ENCODE measurements at places on chromosomes 6 and 20.
A peak's percentile ranks its signal among the peaks of the same experiment; 100 is the strongest.

- no peak for DNase-seq
Measured at GRCh38 chr6:118908441-118908840, 14.5 kb downstream of the ASF1A start.

DNA sequence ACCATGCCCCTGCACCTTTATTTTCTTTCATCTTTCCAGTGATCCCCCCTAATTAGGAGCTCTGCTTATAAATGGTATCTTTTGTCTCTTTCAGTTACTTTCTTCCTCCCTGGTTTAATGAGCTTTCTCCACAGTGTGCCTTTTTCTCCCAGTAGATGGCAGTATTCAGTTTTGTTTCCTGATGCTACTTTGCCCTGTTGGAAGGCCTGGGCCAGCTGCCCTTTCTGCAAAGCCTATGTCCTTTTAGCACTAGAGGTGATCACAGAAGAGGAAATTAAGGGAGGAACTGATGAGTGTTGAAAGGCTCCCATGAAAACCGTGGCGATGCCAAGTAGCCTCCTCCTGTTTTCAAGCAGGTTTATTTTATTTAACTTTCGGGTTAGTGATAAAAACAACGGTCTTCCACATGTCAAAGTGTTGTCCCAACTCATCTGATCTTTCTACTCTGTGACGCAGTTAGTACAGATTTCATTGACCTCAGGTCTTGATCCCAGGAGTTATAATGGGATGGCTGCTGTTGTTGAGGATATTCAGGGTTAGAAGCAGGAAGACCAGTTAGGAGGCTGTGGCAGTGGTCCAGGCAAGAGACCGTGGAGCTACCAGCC lies 184.2 kb upstream of the BMP2 start:
- no peak for DNase-seq

DNA sequence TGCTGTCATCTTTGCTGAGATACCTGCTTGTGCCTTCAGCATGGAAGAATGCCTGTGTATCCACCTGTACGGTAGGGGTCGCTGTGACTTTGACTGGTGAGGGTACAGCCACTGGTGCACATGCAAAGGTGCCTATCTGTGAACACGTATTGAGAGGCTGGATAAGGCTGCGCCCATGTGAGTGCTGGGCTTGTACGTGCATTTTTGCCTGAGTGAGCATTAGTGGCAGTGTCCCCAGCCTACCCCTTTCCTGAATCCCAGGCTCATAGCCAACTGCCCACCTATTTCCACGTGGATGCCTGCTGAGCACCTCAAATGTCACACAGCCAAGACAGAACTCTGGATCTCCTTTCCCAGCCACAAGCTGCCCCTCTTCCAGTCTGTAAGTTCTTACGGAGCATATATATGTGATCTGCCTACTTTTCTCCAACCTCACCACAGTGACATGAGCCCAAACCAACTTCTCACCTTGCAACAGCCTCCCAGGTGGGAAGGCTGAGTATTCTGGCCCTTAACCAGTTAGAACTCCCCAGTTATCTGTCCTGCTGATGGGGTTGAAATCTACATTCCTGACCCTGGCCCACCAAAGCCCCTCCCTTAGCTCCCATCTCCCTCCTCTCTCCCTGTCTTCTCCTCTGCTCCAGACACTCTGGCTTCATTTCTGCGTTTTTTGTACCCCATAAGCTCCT lies 1.1 kb upstream of the SLC2A10 start:
- no peak for DNase-seq

- no peak for DNase-seq
Measured at GRCh38 chr6:34544776-34545471, 11.2 kb downstream of the SPDEF start.

DNA sequence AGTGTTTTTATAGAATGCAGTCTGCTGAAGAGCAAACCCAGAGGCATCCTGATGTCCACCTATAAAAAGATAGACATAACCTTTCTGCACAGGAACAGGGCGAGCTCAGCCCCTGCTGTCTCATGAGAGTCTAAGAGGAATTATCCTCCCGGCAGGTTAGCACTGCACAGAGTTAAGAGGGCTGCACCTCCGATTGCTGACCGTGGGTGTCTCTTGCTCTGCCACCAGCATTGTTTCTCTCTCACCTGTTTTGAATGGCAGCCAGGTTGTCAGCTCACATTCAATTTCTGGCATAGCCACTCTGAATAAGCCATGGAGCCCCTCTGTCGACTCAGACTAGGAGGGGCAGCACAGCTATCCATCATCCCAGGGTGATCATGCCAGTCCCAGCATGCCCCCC lies 211.2 kb downstream of the PHACTR1 start:
- no peak for DNase-seq

GRCh38 chr20:38872491-38873049 lies 53.6 kb upstream of the FAM83D start:
- no peak for DNase-seq

GRCh38 chr20:36435592-36436541 lies 105.5 kb upstream of the MYL9 start:
- DNase-seq = peak; percentile 54

DNA sequence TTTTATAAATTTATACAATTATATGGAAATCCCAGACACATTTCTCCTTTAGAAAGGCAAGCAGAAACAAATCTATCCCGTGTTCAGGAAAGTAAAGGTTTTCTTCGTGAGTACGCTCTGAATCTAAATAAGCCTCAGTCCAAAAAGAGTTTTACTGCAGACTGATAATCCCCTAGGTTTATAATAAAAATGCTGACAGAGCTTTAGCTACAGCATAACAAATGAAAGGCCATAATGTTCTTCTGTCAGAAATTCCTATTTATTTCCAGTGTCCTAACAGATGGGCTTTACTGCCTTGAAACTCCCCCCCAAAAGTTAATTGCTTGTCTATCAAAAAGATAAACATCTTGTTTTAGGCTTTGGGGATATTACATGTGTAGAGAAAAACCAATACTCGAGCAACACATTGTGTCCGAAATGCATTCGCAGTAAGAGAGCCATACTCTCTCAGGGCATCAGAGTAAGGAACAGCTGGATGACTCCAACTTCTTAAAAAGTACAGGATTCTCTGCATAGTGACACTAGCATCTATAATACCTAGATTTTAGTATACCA lies 109.0 kb downstream of the PRKN start:
- no peak for DNase-seq

DNA sequence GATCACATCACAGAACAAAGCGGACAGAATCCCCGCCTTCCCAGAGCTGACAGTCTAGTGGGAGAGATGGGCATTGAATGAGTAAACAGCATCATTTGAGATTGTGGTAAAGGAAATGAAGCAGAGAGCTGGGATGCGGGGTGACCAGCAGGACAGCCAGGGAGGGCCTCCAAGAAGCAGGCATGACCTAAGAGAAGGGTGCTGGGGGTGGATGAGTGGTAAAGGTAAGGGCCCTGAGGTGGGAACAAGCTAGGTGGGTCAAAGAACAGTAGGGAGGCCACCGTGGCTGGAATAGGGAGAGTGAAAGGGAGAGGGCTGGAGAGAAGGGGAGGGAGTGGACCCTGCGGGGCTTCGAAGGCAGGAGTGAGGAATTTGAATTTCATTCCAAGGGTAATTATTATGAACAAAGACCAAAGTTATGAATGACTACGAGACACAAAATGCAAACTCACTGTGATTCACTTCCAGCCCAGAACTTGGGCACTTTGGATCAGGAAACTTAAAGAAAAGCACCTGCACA lies 61.4 kb downstream of the CEBPB start:
- no peak for DNase-seq

DNA sequence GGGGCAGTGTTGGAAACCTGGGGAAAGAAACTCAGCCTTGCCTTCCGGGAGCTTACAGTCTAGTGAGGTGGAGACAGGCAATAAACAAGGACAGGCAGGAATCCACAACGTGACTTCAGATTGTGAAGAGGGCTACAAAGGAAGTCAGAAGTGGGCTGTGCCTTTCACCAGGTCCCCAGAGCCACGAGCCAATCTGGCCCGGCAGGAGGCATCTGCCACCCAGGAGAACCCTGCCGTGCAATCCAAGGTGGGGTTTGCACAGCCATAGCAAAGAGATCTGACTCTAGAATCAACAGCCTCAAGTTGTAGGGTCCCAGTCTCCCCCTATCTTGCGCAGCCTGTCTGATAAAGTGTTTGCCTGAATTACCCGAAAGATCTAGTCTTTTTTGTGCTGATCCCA lies 5.5 kb downstream of the SLC32A1 start:
- no peak for DNase-seq

DNA sequence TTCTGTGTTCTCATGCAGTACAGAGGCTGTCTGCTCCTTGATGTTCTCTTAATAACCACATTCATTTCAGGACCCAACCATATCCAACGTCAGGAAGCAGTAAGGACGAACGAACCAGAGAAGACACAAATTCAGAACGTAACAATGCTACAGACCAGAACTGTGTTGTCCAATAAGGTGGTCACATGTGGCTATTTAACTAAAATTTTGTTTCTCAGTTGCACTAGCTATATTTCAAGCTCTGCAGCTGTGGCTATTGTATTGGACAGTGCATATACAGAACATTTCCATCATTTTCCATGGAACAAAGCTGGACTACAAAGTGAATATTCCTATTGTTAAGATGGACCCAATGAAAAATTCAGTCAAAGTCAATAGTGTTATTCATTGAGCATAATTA lies 27.0 kb downstream of the MAP7 start:
- no peak for DNase-seq

DNA sequence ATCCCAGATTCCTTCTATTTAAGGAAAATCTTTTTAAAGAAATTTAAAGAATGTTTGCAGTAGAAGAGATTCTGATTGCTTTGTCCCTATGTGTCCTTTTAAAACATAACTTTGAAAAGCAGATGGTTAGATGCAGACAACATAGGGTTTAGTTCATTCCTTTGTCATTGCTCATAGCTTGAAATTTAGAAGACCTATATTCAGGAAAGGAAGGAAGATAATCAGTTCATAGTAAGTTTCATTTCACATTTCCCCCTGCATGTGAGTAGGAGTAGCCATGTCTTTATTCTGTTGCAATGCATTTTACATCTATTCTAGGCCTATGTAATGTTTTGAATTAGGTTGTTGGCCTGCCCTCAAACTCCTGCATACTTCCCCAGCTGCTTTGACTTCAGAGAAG lies 197.9 kb upstream of the GRIK2 start:
- DNase-seq = no peak

DNA sequence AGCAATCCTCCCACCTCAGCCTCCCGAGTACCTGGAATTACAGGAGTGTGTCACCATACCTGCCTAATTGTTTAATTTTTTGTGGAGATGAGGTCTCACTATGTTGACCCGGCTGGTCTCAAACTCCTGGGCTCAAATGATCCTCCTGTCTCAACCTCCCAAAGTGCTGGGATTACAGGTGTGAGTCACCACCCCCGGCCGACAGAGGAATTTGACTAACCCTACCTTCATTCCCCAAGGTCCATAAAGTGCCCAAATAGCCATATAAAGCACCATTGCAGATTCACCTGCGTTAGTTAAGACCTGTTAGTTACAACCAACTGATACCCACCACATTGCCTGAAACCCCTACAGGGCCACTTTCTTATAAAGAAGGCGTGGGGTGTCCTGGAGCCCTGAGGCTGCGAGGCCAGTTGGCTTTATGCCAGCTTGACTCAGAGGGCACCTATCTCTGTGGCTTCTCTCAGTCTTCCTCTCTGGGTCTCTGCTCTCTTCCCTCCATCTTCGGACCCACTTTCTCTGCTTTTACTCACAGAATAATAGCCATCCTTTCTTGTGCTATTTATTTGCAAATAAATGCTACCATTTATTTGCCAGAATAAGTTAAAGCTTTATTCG lies 65.6 kb downstream of the SLC2A10 start:
- no peak for DNase-seq

DNA sequence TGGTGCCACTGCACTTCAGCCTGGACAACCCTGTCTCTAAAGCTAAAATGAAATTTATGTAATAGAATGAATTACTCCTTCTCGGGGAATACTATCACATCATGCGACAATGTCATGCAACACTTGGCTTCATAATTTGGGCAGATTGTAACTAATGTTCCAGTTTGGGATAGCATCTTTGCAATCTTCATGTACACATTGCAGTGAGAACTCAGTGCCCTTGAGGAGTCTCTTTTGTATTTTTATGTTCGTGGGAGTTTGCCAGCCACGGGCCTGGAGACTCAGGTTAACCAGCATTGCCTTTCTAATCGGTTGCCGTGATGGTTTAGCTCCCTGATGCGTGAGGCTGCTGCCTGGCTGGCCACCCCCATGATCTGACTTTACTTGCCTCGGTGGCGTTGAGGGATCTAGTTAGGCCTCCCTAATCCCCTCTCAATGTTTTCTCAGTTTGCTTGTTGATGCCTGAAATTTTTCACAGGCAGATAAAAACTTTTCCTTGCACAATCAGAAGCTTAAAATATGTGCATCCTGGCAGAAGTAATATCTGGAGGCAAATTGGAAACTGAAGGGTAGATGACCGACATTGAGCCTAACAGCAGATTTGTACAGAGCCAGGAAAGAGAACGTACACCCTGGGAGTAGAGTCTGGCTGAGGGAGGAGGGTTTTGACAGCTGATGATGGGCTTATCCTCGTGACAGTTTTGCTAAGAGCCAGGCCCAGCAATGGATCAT lies 2.4 kb downstream of the GMPR start:
- no peak for DNase-seq

DNA sequence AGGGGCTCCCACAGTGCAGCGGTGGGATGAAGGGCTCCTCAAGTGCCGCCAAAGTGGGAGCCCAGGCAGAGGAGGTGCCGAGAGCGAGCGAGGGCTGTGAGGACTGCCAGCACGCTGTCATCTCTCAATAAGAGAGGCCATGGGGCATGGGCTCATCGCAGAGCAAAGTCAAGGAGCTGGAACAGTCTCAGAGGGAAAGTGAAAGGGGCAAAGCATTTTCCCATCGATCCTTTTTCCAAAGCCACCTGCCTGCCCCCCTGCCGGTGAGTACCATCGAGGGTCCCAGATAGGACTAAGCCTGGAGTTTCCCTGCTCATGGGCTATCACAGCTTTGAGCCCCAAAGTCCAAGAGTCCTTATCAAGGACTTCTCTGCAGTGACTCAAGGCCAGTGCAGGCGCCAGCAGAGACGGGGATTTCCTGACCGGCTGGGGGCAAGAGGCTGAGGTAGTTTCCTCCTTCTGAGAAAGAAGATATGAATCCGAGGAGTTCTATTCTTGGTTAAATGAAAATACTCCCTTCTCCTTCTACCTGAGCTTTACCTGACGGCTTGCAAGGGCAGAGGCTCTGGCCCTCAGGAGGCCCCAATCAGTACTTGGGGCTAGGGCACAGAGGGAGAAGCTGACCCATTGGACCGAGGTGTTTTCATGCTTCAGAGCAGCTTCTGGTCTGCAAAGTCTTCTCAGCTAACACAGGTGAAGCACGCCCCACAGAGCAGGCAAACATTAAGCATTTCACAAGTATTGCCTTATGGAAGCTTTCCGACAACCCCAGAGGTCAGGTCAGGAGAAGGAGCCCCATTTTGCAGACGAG lies 22.6 kb downstream of the ETV7 start:
- DNase-seq = no peak

- no peak for DNase-seq
Measured at GRCh38 chr6:25175681-25176080, 103.5 kb upstream of the CARMIL1 start.

DNA sequence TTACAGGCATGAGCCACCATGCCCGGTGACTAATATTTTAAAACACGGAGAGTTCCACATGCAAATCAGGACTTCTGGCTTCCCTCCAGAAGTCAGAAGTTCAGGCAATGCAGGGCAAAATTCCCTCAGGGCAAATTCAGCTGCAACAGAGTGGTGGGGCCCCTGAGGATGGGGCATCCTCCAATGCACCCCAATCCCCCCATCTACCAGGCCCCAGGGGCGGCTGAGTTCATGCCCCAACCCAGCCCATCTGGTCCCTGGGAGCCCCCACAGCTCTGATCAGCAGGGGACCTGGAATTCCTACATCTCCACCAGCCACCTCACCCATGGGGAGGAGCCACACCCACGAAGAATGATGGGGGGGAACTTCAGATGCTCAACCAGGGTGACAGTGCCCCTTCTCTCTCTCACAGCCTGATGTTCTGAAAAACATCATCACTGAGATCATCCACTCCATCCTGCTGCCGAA lies 22.6 kb downstream of the BPIFB1 start:
- no peak for DNase-seq

Data from right hindlimb (tissue), 1 donor.